ENCODE measurements at places on chromosomes 2 and 18.

DNA sequence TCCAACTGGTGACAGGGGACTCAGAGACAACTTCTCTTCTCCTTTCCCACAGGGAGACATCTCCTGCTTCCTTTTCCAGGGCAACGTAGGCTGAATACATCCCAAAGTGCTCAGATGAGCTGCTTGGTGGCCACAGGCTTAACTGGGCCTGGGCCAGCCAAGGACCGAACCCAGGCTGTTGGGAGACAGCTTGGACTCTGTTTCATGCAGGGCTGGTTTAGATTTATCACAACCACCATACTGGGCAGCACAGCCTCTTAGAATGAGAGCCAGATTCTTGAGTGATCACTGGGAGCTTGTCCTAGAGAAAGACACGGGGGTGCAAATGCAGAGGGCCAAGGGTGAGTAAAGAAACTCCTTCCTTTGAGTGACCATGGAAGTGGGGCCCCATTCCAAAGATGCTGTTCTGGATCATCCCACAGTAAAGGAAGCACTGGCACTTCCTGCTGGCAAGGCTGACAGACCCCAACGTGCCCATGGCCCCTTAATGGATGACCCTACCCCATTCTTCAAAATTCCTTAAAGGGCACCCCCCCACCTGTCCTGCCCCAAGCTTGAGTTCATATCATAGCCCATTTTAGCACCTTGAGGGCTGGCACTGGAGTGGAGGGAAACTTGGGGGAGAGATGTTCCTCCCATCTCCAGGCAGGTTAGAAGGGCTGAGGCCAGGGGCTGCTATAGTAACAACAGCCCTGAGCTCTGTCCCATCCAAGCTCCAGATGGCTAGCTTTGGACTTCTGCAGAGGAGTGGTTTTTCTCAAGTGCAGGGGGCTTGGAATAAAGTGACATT is 84.1 kb downstream of the CAPN13 start:
- no peak for DNase-seq

GRCh38 chr18:12839057-12839525 is 44.9 kb downstream of the PTPN2 start:
- DNase-seq, result no peak

DNA sequence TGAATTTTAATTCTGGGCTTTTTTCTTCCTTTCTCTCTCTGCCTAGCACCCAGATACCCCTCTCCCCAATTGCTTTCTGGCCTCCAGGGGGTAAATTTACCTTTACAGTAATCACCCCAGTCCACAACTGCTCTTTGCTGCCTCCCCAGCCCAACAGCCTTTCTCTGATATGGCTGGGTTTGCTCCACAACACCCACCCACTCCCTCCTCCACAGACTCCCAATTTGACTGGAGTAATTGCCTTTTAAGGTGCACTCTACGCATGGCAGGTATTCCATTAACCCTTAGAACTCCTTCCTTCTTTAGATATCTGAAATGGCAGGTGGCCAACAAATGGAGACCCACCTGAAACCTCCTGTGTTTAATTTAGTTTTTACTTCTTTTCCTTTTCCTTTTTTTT is 3.6 kb downstream of the CELF4 start:
- no peak for DNase-seq

GRCh38 chr2:129170570-129170969 is 808.9 kb upstream of the RAB6C start:
- no peak for DNase-seq

- DNase-seq, result no peak
These were observed 196.0 kb downstream of the TMEM163 start for GRCh38 chr2:134522496-134523455.

- DNase-seq, result no peak
These were observed 93.9 kb downstream of the EVA1A start for GRCh38 chr2:75466708-75467311.

- no peak for DNase-seq
These were observed 266.3 kb downstream of the MREG start for GRCh38 chr2:215746887-215747615.

GRCh38 chr2:217918308-217919024 is 84.3 kb downstream of the TNS1 start:
- no peak for DNase-seq

DNA sequence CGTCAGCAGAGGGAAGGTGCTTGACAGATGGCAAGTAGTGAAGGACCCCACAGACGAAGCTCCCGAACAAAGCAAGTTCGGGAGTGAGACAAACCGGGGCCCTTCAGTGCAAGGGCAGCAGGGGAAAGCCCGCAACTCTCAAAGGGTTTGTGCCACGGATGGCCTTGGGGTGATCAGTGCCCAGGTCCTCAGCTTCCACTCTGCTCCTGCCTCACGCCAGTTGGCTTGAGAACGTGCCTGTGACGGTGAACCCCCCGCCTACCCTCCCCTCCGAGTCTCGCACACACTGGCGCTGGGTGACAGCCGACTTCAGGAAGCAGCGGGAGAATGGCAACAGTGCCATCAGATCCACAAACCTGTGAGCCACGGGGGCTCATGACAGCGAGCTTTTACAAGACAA is 56.8 kb upstream of the SALL3 start:
- no peak for DNase-seq

DNA sequence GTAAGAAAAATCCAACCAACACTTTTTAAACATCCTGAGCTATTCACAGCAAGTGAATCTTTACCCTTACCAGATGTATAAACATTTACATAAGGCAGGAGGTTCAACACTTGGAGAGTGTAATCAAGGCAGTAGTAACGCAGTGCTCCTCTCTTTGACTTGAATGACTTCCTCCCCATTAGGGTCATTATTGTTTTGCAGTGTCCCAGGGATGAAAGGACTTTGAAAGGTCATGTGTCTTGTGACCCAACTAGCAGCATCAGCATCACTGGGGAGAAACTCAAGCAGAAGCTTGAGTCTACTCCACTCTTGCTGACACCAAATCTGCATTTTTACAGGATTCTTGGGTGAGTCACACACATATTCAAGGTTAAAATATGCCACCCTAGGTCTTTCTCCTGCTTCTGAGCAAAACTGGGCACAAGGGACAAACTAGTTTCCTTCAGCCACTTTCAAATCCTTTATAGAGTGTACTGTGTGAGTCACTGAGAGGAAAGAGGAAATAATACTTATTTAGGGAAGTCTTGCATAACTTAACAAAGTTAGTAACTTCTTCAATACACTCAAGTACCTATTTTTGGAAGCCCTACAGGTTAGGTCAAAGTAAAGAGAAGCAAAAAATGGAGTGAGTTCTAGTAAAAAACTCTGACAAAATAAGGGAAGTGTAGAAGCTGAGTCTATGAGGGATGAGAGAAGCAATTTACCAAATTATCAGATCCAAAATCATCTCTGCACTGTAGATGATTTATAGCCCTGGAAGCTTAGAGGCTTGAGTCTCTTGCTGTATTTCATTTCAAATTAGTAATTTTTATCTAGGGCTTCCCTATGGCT is 51.0 kb upstream of the EML4 start:
- DNase-seq, result no peak

DNA sequence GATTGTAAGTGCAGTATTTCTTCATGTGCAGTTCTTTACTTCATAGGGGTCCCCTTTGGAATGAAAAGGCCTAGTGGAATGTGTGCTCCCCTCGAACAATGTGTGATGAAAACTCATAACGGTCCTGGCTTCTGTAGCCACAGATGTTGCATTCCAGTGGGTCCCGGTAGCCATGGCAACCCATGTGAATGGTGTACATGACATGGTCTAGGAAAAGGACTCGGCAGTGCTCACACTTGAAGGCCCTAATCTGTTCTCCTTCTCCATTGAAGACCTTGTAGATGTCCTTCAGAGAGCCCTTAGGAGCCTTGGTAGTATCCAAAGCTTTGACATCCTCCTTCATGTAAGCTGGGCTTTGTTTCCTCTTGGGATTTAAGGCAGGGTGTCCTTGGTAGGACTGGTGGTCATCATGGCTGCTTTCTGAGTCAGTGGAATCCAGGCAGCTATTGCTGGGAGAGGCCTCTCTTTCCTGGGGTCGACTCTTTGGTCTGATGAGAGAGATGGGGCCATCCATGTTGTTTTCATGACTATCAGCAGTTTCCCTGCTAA is 144.0 kb downstream of the IKZF2 start:
- no peak for DNase-seq

DNA sequence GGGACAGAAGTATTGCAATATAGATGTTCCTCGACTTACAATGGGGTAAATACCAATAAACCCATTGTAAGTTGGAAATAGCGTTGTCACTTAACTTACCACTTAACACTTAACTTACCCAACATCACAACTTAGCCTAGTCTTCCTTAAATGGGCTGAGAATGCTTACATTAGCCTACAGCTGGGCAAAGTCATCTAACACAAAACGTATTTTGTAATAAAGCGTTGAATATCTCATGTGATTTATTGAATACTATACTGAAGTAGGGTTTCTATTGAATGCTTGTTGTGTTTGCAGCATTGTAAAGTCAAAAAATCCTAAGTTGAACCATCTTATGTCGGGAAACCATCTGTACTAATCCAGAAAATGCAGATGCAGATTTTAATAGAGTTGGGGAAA is 23.6 kb downstream of the IL1R2 start:
- no peak for DNase-seq

DNA sequence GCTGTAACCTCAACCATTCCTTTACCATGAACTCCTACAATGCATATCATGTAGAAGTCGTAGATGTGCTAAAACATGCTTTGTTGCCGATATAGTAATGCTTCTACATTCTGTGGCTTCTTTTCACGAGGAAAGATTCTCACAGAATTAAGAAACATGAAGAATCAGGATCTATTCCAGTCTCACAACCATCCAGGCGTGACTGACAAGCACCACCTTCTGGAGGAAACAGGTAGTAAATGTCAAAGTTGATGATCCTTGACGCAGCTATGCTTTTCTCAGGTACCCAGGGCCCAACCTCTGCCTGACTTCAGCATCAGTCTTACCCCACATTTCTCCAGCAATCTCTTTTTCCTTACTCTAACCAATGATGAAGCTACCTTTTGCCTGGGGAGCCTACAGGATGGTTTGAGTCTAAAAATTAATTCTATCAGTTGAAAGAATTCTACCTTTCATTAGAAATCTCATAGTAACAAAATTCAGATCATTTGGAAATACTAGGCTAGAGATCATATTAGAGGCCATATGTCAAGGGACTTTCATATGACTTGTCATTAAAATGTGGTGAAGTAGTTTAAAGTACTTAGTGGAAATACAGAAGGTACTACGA is 123.3 kb upstream of the RND3 start:
- peak; percentile 27 for DNase-seq

DNA sequence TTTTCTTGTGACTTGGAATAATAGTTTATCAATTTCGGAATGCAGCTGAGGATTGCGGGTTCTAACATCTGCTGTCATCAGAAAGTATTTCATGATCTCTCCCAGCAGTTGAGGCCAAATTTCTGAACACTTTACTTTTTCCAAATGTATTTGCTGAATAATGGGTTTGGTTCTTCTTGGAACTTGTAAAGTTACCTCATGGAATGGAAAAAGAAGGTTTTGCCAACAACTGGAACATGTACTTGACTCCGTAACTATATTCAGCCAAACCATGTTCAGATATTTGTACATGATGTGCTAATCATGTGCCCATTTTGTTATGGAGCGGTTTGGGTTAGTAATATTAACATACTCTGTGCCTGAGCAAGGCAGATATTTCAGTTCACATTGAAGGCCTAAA is 119.6 kb downstream of the LCLAT1 start:
- DNase-seq, result no peak

- no peak for DNase-seq
These were observed 32.5 kb upstream of the IL1RL1 start for GRCh38 chr2:102278720-102279390.

GRCh38 chr2:6159606-6160005 is 467.4 kb downstream of the SOX11 start:
- no peak for DNase-seq

DNA sequence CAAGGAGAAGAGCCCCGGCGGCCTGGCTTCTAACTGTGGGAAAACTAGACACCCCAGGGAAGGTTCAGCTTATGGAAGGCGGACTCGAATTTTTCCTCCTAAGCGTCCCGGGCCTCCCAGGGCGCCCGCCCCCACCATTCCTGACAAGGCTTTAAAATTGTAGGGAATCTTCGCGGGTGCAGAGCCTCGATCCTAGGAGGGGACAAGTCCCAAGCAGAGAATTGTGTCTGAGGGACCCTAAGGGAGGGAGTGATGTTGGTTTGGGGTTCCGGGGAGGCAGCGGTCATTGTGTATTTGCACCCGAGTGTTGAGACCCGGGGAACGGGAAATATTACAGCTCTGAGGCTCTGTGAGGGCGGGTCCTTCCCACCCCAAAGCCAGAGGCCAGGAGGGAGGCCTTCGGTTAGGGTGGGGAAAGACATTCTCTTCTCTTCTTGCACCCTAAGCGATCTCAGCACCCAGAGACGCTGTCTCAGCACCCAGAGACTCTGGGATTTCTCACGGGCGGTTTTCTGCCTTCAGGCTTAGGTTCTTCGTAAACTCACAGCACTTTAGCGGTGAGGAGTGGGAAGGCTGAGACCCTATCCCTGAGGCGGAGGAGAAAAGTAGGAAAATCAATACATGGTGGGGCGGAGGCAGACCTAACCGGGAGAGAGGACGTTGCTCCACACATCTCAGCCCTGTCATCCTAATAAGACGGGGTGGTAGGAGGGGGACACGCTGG is 7.6 kb downstream of the OSR1 start:
- DNase-seq, result no peak

- DNase-seq, result no peak
These were observed 10.5 kb upstream of the NOL10 start for GRCh38 chr2:10700078-10700803.

DNA sequence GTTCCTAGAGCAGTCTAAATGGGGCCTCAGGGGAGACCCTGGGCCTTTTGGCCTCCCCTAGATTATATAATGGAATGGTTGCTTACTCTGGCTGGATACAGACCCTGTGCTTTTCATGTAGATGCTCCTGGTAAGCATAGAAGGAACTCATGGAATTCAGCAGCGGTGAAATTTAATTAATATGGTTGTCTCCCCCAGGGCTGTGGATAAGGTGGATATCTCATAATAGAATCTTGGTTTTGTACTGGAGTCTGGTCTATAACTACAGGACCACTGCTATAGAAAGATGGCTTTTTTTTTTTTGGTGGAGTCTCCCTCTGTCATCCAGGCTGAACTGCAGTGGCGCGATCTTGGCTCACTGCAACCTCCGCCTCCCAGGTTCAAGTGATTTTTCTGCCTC is 84.5 kb downstream of the HRH4 start:
- DNase-seq, result no peak

GRCh38 chr18:62179213-62179612 is 7.6 kb downstream of the PIGN start:
- DNase-seq, result no peak

DNA sequence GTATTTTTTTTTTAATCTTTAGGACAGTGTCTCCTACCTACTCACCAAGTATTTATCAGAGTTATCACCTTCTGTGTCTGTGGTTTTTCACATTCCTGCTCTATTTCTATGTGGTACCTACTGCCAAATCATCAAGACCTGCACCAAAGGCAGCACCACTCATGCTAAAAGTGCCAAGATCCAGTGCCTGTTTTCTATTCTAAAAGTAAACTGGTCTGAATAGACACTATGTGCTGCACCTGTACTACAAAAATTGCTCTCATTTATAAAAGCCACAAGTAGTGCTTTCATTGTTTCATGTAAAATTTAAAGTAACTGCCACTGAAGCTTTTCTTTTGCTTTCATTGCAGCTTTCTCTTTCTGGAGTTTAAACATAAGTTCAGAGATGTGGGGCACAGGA is 103.9 kb upstream of the GULP1 start:
- no peak for DNase-seq
